ENCODE measurements at places on chromosomes 11 and 22.

GRCh38 chr11:33044285-33044756, 4.9 kb downstream of the TCP11L1 start:
- DNase-seq = no peak

DNA sequence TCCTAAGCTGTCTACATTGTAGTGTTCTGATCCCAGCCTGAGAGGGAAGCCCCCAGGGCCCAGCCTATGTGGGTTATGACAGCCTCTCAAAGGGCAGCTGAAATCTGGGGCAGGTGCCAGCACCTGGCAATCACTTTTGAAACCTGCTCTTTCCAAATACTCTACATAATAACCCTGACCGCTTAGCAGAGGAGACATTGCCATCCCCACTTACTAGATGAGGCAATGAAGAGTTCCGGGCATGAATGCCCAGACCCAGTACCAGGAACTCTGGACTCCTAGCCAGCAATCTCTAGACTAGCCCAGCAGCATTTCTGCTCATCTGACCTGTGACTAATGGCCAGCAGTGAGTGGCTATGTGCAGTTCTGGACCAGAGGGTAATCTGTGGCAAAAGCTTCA, 412.4 kb upstream of the CADM1 start:
- DNase-seq = no peak

DNA sequence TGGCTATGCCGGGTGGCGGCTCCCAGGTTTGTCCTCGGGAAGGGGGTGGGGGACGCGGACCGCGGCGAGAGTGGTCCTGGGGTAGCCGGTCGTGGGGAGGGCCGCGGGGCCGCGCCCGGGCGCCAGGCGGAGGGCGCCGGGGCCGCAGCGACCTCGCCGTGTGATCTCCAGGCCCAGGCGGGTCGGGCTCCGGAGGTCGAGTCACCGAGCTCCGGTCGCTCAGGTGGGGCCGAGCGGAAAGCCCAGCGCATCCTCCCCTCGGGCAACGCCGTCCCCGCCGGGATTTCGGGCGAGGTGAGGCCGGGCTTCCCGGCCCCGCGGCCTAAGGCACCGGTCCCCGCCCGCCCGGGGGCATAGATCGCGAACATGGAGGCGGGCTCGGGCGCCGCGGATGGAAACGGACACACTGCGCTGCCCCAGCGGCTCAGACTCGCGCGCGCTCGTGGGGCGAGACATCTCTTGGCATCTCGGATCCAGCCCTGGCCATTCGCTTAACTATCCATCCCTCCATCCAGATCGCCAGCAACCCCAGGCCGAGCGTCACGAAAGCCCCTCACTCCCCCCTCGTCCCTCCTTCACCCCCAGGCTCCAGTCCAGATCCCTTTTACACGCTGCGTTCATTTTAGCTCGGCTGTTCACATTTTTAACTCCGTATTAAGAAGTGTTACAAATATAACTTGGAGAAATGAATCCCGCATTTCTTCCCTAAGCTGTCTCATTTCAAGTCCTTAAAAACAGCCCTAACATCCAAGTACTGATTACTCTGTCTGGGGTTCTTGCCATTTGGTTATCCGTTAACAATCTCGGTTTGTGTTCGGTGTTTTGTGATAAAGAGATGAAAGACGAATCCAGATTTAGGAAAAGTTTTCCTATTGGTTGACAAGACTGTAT, 460 bp downstream of the ZC3H12C start:
- DNase-seq = peak; percentile 72

DNA sequence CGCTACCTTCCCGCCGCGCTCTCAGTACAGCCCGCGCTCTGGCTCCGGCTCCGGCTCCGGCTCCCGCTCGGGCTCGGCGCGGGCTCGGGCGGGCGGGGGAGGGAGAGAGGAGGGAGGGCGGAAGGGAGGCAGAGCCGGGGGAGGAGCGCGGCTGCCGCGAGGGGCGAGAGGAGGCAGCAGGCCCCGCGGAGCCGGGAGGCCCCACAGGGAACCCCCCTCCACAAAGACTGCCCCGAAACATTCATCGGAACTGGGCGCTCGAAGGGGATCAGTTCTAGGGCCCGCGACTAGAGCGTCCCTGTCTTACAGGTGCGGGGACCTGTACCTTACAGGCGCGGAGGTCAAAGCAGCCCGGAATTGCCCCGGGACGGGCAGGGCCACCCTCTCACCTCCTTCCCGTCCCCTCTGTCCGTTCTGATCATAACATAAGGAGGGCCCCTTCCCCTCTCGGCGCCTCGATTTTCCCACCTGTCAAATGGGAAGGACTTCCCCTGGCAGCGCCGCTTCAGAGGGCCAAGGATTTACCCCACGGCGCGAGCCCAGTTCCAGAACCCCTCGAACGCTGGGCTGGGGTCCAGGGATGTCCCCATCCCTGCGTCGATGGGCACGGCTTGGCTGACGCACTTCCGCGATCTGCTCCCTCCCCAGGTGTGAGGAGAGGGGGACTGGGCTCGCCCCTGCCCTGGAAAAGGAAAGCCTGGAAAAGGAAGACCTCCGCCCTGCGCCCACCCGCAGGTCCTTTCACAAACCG, at the start of gene SHISA8:
Gene SHISA8, minus strand, starts transcription at position 40 of the 751 bp plus-strand sequence. CDS start 407 bp downstream, outside the sequence.
- DNase-seq = peak; percentile 20

Data from NCI-H2081 (cell line).